Placental pericyte (primary cell): ENCODE measurements at places on chromosomes 7 and 10. TPM values are rescaled to one million over a fixed set of nuclear protein-coding genes. Genes with fewer than 3 reads are reported as not detected.

Gene DCLRE1C
- total RNA-seq: 11.4 and 16.3 TPM in 2 replicates

Gene CCDC3
- total RNA-seq: under 0.01 and 1.3 TPM in 2 replicates

Gene SRGN
- total RNA-seq: 8.3 and 29.1 TPM in 2 replicates

Gene PGAM2
- total RNA-seq: 0.44 TPM in 1 of 2 replicates, not detected in the other

Gene FZD1
- total RNA-seq: 4.4 and 20.8 TPM in 2 replicates
